ENCODE measurements at places on chromosomes 11 and 22.

GRCh38 chr11:117096201-117096991 lies 1.8 kb downstream of the SIK3 start:
- peak; percentile 19 for DNase-seq

GRCh38 chr11:100876815-100877520 lies 189.9 kb downstream of the ARHGAP42 start:
- DNase-seq: no peak

DNA sequence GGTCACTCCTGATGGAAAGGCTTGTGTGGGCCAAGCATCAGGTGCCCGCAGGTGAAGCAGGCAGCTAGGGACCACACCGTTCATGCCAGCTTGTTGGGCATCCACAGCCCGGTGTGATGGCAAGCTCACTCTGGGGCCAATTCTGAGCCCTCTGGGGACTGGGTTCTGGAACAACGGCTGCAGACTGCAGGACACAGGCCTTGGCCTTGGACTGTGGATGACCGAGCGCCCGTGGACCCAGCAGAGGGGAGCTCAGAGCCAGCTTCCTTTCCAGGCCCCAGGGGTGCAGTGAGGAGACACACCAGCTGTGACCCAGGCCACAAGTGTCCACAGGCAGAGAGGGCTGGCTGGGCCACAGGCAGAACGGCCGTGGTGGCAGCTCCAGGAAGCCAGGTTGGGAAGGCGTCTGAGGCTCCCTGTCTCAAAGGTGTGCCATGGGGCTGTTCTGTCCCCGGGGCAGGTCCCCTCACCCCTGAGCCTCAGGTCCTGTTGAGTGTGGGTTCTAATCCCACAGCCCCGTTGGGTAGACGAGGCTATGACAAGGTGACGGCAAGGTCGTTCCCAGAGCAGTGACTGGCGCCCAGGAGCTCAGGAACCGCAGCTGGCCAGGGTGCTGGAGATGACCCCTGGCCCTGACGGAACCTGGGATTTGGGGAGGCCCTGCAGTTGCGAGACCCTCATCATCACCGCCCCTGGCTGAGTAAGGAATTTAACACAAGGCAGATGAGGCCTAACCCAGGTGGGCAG lies 1079.4 kb downstream of the BRD1 start:
- no peak for DNase-seq

GRCh38 chr11:86951706-86952105 lies 3.5 kb downstream of the FZD4 start:
- no peak for DNase-seq

- DNase-seq: peak; percentile 93
Measured at GRCh38 chr11:2428322-2428795, 16.0 kb downstream of the TRPM5 start.

- DNase-seq: no peak
Measured at GRCh38 chr11:109112261-109112660, 309.7 kb upstream of the C11orf87 start.

DNA sequence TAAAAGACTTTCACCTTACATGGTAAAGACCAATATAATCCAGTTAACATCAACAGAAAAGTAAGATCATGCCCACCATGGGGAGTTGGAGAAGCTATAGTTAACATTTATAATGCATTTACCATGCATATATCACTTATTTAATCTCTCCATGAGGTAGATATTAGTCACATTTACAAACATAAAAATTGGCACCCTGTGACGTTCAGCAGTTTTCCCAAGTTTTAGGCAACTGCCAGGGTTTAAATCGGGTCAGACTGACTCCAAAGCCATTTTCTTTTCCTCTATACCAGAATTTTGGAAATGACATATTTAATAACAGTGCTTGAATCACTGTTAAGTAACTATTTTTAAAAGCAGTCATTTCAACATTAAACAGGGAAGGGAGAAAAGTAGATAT lies 266.3 kb downstream of the DDX10 start:
- no peak for DNase-seq

DNA sequence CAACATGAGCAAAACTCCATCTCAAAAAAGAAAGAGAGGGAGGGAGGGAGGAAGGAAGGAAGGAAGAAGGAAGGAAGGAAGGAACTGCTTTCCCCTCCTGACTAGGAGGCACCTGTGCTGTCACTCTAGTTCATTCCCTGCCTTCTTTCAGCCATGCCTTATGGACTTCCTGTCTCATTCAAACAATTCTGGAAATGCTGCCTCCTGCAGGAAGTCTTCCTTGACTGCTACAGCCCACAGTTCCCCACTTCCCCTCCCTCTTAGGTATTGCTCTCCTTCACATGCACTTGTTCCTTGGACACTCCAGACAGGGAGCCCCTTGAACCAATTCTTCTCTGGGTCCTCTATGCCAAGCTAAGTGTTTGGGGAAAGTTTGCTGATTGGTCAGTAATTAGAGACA lies 31.6 kb upstream of the WNT11 start:
- no peak for DNase-seq

DNA sequence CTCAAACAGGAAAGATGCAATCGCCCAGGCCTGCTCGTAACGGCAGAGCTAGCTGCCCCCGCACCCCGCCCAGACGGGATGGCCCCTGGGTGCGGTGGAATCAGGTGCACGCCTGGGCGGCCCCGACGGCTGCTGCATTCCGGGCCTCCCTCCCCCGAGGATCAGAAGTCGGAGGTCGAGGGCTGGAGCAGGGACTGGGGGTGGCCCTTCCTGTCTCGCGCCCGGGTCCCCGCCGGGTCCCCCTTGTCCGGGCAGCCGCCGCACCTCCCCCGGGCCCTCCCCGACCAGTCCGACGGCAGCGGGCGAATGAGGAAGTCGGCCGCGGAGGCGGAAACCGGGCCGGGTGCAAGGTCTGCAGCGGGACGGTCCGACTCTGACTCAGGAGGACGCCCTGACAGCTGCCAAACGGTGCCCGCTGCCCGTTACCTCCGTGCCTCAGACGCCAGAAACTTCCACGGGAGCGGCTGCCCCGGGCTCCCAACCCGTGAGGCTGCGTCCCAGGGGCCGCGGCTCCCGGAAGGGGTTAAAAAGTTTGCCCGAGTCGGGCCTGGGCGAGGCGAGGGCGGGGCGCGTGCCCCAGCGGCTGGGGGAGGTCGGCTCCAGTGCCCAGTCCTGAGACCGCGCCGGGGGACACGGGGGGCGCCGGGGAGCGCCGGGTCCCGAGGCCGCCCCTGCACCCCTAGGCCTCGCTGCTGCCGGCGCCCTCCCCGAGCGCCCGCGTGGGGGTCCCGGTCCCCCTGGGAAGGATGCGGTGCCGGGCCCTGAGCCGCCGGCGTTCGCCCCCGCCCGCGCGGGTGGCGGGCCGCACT lies 663 bp downstream of the MYH9 start:
- peak; percentile 37 for DNase-seq

Data from activated T-cell treated with anti-CD3 and anti-CD28 coated beads for 1 hour (primary cell).